Stromal cell of bone marrow (primary cell): ENCODE measurements at places on chromosomes 11 and 22.

GRCh38 chr11:33696931-33697638 is 3.5 kb downstream of the C11orf91 start:
- no peak for DNase-seq

DNA sequence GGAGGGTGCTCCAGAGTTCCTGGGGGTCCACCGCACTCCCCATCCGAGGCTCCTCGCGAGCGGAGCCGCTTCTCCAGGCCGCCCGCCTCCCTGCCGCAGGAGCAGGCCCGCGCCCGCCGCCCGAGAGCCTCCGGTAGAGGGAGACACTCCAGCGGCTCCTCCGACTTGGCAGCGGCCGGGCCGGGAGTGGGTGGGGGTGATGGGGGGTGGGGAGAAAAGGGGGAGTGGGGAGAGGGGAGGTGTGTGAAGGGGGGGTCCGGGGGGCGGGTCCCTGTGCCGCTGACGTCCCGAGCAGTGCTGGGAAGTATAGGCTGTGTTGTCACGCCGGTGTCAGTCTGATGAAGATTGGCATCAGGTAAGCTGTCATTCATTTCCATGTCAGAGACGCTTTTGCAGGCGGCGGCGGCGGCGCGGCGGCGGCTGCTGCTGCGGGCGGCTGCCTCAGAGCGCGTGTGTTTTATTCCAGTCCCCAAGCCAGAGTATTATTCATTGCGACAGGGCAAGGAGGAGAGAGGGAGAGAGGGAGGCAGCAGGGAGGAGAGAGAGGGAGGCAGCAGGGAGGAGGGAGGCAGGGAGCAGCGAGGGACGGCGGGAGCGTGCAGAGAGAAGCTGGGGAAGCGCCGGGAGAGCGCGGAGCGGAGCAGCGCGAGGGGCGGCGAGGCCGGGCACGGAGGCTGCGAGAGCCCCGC is at the start of gene PKNOX2:
Gene PKNOX2, plus strand, starts transcription at position 330 of the 689 bp plus-strand sequence. CDS start 186,555 bp downstream, outside the sequence.
- peak; percentile 47 for DNase-seq

DNA sequence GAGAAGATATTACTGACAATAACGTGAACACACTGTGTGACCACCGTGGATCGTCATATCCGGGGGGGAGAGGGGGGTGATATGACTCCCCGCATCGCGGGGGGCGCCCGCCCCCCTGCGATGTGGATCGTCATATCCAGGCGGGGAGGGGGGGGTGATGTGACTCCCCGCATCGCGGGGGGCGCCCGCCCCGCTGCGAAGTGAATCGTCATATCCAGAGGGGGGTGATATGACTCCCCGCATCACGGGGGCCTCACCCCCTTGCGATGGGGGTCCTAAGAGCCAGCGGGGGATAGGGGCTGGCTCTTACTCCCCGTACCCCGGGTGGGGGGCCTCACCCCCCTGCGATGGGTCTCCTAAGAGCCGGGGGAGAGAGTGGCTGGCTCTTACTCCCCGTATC is 19.9 kb downstream of the UNC93B1 start:
- DNase-seq, result no peak

DNA sequence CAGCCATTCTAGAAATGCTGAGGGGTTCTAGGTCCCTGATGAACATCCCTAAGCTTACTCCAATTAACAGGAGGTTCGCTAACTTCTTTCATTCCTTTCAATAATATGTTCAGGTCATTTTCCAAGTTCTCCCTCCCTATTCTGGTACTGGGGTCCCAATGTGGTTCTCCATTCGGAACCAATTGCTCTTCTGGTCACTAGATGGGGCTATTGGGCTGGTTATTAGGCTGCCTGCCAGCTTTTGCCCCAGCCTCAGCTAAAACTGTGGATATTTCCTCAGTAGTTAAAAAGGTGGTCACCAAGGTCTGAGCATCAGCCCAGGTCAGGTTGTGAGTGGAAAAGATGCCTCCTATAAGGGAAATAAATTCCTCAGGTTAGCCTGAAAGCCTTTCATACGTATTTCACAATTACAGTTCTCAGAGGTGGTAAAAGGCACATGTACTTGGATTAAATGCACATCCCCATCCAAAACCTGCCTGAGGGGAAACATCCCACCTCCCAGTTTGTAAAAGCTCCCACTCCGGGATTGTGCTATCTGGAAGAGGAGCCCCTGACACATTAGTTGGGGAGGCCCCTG is 161.1 kb upstream of the CCDC179 start:
- DNase-seq, result peak; percentile 1

DNA sequence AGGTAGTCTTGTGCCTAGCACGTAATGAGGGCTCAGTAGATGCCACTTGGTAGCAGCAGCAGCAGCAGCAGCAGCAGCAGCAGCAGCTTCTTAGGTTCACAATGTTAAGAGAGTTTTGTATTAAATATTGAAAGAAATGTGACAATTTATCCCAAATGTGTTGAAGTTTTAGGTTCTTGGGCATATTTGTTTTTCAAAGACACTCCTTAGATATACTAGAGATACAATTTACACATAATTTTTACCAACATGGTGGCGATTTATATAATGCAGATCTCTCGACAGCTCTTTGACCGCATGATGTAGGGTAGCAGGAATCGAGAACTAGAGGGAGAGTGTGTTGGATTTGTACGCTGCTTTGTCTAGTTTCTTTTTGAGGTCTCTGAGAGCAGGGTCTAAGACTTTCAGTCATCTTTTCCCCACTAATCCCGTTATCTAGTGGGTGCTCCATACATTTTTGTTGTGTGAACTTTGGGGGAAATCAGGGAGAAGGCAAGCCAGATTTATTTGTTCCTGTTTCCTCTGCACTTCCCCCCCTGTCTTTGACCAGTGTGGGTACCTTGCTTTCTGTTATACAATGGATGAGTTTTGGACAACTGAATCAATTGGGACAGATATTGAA is 1.4 kb downstream of the FDX1 start:
- DNase-seq, result no peak

- no peak for DNase-seq
Measured at GRCh38 chr11:70796648-70797227, 398.4 kb downstream of the CTTN start.

GRCh38 chr11:111205632-111206385 is 39.7 kb upstream of the POU2AF2 start:
- no peak for DNase-seq

- DNase-seq, result no peak
Measured at GRCh38 chr11:3995307-3995706, 99.3 kb upstream of the RRM1 start.

DNA sequence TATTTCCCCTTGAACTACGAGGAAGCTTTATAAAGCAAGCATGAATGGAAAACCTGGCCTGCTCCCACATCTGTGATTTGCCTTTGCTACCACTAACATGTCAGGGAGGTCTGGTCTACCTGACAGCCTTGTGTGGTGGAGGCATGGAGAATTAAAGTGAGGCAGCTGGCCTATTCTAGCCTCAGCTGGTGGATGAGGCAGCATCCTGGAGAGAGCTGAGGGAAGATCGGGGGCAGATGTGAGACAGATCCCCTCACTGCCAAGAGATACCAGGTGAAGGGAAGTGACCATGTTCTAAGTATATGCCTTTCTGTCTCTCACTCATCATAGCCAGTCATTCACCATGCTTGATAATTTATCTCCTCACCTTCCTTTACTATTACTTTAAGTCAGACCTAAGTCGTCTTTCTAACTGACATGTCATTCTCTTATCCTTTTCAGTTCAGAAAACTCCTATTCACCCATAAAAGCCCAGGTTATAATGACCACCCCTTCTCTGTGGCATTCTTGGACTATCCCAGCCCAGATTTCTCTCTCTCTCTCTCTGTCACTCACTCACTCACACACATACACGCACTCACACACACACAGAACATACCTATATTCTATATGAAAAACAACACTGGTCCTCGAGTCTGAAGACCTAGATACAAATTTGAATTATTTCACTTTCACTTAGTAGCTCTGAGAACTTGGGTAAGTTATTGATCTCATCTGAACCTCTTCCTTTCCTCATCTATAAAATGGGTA is 90.7 kb downstream of the CSNK2A3 start:
- no peak for DNase-seq

DNA sequence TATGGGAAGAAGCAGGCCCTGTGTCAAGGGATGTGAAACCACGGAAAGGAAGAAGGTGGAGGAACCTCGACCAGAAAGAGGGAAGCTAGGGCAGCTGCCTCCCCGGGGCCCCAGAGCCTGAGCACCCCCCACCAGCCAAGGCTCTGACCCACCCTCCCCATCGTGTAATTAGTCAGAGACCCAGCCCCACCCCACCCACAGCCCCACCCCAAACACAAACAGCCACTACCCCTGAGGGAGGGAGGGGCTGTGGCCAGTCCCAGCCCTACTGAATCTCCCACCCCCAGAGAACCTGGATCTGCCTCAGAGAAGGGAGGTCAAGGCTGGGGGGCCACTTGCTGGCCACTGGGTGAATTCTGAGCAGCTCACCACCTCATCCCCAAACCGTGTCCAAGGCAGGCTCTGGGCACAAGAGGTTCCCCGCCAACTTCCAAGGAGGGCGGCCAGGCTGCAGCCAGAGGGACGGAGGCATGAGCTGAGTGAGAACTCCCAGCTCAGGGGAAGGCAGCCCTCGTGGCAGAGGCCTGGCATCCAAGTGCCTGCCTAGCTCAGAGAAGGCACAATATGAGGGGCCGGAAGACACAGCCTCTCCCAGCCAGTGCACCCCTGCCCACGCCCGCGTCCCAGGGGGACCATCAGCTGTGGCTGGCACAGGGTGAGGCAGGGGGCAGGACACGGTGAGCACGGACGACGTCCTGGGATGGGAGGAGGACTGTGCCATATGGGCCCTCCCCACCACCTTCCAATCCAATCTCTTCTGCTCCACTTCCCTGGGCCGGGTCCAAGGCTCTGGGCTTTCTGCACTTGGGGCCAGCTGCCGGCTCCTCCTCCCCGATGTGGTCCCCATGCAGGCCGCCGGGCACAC is 2.7 kb downstream of the PLXNB2 start:
- DNase-seq, result no peak

GRCh38 chr11:120134106-120134930 is 3.6 kb downstream of the TRIM29 start:
- no peak for DNase-seq

DNA sequence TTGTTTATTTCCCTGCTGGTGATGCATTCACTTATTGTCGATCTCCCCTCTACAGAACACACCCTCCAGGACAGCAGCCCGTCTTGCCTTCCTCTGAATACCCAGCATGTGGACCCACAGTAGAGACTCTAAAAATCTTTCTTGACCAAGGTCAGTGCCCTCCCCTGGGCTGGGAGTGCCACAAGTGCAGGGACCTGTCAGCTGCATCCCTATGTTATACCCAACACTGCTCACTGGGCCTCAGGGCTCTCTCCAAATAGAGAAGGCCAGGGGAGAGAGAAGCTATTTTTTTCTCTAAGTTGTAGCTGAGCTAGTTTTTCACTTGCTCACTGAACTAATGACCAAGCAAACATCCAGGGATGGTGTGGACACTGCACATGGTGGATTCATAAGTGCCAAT is 9.8 kb downstream of the KCNJ1 start:
- no peak for DNase-seq

DNA sequence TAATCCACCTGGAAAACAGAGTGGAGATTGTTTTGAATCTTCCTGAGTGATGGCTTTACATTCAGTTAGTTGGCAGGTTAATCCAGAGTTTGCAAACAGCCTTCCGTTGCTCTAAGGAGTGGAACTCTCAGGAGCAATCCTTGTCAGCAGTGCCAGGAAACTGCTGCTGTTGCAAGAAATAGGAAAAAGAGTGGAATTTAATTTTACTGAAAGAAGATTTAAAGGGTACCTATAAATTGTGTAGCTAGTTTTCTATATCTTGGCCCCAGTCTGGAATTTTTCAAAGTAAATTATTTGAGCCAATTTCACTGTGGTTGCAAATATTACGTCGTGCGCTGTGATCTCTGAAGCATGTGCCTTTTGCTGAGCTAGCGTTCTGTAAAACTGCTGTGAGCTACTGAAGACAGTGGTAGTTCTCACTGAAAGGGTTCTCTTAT is 55.5 kb upstream of the SLC5A12 start:
- DNase-seq, result no peak

- no peak for DNase-seq
Measured at GRCh38 chr11:66705587-66706335, 23.3 kb downstream of the SPTBN2 start.

DNA sequence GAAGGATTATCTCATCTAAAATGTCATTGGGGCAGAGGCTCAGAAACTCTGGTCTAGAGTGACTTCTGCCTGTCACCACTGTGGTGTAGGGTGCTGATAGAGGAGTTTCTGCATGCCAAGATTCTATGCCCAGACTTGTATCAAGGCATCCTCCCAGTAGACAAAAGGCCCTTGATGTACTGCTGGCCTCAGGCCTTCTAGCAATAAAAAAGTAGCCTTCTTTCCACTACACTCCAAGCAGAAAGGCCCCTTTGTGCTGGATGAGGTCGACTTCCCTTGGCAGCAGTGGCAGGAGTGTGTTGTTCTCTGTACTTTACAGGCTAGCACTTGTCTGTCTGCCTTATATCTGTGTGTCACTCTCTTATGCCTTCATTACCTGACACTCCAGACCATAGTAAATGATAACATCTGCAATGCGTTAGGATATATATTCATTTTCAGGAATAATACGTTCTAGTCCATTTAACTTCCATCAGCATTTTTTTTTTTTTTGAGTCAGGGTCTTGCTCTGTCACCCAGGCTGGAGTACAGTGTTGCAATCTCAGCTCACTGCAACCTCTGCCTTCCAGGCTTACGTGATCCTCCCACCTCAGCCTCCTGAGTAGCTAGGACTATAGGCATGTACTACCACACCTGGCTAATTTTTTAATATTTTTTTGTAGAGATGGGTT is 49.5 kb upstream of the RRM1 start:
- DNase-seq, result no peak

- no peak for DNase-seq
Measured at GRCh38 chr11:69985641-69986439, 92.3 kb upstream of the ANO1 start.

DNA sequence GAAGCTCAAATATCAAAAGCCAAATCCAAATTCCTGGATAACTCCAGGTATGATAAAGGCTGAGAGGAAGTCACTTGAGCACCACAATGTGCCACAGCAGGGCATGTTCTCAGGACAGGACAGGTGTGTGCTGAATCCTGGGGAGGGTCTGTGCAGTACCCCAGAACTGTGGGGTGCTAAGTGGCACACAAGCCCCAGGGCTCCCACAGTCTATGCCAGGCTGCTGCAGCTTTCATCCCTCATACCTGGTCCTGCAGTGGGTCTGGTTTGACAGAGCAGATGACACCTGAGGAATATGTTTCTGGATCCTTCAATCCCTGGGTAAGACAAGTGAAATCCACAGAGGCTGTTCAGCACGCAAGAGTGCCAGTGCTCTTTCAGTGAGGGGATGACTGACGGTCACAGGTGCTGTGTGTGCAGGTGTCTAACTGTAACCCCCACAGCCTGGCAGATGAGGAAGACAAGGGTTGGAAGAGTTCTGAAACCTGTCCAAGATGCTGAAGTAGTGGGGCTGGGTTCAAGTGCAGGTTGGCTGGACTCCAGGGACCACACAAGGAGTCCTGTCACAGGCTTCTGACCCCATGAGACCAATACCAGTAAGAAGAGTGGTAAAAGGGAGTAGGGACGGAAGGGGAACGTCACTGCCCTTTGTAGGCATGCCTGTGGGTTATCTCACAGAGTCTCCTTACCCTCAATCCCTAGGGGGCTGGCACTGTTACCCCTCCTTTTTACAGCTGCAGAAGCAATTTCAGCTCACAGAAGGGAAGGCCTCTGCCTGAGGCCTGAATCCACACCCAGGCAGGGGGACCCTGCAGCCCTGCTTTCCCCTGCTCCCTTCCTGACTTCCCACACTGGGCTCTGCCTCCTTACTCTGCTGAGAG is 14.1 kb downstream of the SERPIND1 start:
- DNase-seq, result no peak
